Transverse colon (tissue), 4 donors: ENCODE measurements at places on chromosomes 7 and 10. TPM values are rescaled to one million over a fixed set of nuclear protein-coding genes. Genes with fewer than 3 reads are reported as not detected.

GRCh38 chr10:95133997-95134396 is 60.0 kb upstream of the ACSM6 start:
- DNase-seq, result no peak

DNA sequence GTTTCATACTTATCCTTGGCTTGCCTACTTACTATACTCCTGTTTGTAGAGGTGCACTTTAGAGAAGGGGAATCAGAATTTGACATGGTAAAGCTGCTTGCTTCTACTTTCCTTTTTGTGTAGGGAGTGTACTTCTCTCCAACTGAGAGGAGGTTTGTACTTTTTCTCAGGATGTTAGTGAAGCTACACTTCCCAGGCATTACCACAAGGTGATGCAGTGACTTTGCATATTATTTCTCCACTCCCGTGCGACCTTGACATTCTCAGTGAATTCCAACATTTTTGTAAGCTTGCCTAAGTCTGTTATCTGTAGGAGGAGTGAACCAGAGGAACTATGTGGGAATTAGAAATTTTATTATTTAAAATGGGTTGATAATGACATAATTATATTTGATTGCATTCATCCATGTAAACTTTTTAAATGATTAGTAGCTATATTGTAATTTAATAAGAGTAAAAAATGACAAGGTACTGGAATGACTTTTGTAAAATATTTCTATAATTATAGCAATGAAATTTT is 5.2 kb downstream of the TAX1BP1 start:
- no peak for DNase-seq

DNA sequence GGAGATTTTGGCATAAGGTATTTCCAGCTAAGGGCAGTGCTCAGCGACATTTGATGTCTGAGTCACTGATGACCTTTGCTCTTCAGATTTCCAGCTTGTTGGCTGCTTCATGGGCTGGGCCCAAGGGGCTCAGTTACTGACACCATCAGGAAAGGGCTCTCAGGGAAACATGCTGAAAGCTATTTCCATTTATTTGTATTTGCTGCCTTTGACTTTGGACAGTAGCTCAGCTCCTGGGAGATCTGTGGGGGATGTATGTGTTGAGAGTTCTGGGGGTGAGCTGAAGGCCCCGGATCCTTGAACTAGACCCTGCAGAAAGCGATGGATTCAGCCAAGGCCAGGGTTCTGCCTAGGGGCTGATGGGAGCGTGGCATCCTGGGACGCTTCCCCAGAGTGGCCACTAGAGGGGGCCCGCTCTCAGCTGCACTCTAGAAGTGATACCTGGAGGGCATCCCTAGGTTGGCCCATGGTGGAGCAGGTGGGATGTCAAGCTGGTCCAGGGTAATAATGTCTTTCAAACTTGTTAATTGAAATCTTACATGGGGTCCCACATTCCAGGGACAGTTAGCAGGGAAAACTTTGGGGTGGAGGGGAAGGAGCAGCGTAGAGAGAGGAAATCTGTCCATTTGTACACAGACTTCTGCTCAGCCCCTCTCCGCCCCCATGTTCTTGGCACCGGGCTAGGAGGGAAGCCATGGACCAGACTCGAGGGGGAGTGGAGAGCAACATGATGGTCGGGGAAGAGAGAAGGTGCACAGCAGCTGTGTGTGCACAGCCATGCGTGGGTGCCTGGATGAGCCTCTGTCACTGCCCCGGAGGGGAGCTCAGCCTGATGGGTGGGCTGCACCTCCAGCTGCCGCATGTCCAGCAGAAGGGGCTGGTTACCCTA is 3.0 kb upstream of the BTBD16 start:
- peak; percentile 51 for DNase-seq

The OR2A7 gene
- total RNA-seq, result 31.1 TPM

The CLCN1 gene
- total RNA-seq, result not detected

GRCh38 chr10:30979956-30980355 is 51.7 kb downstream of the ZNF438 start:
- no peak for DNase-seq
